ENCODE measurements at places on chromosomes 16 and 17.

DNA sequence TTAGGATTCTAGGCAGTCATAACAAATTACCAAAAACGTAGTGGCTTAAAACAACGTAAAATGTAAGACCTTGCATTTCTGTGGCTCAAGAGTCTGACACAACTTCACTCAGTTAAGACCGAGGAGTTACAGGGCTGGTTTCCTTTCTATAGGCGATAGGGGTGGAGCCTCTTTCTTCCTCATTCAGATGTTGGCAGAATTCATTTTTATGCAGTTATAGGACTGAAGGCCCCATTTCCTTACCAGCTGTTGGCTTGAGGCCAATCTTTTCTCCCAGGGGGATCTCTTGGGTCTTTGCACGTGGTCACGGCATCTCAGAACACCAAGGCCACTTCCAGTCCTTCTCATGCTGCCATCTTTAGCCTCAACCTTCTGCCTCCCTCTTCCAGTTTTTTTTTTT lies 145.2 kb downstream of the KCNJ2 start:
- no peak for DNase-seq

DNA sequence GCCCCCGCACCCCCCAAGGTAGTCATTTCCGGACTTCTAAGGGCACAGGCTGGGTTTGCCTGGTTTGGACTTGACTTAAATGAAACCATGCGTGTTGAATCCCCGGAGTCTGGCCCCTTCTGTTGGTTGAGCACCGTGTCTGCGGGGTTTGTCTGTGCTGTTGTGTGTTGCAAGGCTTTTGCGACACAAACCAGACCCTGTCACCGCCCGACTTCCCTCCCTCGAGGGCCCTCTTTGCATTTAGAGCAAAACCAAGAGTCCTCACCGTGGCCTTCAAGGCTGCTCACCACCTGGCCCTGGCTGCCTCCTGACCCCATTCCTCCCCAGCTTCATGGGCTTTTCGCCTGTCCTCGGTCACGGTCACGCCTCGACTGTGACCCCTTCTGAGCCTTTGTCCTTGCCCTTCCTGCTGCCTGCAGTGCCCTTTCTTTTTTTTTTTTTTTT lies 7.4 kb downstream of the CRISPLD2 start:
- no peak for DNase-seq

DNA sequence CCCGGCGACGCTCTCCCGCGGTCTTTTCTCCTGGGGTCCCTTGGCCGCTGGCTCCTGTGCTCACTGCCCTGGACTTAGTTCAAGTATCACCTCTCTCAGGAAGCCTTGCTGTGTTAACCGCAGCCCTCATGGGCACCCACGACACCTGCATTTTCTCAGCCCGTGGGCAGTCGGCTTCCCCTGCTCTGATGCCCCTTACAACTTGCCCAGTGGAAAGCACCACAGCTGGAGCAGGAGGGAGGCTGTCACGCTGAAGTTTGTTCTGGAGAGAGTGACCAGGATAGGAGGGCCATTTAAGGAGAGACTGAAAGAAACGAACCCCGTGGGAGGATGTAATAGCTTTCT lies 395 bp downstream of the STXBP4 start:
- no peak for DNase-seq

DNA sequence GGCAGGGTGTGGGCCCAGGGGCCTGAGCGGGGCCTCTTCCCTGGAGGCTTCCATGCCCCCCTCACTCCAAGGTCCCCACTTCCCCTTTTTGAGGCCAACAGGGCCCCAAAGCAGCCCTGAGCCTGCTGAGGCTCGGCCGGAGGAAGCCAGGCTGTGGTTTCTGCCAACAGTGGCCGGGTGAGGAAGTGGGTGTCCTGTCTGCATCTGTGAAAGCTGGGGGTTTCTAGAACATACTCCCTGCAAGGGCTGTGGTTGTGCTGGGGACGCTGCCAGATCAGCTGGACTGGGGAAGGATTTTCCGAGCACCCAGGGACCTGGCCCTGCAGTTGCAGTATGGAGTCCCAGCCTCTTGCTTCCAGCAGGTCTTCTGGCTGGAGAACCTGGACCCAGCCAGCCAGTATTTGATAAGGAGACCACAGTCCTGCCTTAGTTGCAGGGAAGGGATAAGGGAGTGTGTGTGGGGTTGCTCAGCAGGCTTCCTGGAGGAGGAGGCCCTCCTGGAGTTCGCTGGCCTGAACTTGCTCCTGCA lies 15.7 kb downstream of the ADCY7 start:
- DNase-seq: peak; percentile 55

DNA sequence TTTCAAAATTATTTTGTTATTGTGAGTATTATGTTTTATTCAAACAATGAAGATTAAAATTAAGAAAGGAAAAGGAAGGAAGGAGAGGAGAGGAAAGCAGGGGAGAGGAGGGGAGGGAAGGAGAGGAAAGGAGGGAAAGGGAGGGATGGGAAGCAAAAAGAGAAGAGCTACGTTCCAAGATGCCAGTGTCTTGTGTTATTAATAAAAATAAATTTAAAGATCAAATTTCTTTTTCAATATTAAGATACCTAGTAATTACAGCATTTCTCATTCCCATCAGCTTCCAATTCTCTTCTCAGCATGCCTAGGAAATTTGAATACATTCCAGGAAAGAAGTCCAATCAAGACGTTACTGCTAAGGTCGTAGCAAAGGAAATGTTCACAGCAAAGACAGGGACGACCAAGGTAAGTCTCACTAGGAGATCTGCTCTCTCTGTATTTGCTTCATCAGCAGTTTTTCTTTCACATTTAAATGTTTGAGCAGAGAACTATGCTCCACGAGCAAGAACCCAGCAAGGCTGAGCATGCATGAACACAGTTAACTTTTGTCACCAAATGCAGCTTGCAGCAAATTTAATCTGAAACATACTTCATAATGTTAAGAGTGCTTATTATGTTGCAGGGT lies 63.3 kb upstream of the HLF start:
- DNase-seq: no peak

DNA sequence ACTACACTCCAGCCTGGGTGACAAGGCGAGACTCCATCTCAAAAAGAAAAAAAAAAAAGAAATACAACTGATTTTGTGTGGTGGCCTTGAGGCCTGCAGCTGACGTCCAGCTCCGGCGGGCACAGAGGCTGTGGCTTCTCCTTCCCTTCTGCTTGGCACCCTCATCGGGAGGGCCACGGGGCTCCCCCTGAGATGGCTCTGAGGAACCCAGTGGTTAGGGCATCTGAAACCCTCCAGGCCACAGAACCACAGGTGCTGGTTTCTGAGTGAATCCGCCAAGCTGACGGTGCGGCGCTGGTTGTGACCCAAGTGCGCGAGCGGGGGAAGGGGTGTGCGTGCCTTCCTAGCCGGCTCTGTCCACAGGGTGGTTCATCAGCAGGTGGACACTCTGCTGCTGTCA lies 63.4 kb downstream of the LMF1 start:
- no peak for DNase-seq

- no peak for DNase-seq
Measured at GRCh38 chr16:838741-839140, 38.2 kb upstream of the GNG13 start.

- no peak for DNase-seq
Measured at GRCh38 chr17:9434642-9435057, 141.0 kb downstream of the STX8 start.

GRCh38 chr16:83958137-83958845 lies 5.3 kb downstream of the OSGIN1 start:
- no peak for DNase-seq

GRCh38 chr16:10097271-10097670 lies 85.0 kb downstream of the GRIN2A start:
- DNase-seq: no peak

GRCh38 chr17:48596735-48597527 lies 3.4 kb upstream of the HOXB5 start:
- no peak for DNase-seq

DNA sequence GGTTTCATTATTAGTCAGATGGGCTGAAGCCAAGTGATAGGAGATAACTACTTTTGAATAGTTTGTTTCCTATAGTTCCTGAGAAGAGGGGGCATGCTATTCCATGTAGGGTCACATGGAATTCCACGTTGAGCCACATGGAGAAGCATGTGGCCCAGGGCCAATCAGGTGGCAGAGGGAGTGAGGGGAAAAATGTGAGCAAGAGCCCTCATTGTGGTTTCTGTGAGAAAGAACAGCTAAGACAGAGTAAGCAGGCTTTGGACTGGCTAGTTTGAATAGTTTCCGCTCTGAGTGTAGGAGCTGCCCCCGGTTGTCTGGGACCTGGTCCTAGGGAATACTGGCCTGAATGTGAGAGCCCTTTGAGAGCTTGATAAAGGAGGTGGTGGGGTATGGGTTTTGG lies 69.9 kb upstream of the CNTNAP4 start:
- DNase-seq: no peak

DNA sequence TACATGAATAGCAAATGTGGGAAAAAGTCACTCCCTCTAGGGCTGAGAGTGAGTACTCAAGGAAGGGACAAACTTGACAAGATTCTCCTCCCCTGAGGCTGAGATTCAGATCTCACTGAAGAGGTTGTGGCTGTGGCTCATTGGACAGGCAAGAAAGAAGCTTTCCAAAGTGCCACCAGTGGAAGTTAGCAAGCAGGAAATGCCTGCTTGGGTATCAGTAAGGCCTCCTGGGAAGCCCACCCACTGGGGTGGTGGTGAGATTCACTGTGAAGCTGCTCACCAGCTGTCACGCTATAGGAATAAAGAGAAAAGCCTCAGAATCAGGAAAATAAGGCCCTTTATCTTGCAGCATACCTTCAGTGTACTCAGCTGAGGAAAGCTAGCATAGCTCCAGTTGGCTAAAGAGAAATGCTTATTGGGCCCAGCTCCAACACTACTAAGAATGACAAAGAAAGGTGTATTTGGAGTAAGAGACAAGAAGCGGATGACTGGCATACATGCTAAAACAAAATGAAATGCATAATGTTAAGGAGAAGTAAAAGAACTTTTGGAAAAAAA lies 274.4 kb upstream of the TOM1L1 start:
- DNase-seq: no peak

- DNase-seq: no peak
Measured at GRCh38 chr16:22034503-22034902, 26.6 kb downstream of the MOSMO start.

DNA sequence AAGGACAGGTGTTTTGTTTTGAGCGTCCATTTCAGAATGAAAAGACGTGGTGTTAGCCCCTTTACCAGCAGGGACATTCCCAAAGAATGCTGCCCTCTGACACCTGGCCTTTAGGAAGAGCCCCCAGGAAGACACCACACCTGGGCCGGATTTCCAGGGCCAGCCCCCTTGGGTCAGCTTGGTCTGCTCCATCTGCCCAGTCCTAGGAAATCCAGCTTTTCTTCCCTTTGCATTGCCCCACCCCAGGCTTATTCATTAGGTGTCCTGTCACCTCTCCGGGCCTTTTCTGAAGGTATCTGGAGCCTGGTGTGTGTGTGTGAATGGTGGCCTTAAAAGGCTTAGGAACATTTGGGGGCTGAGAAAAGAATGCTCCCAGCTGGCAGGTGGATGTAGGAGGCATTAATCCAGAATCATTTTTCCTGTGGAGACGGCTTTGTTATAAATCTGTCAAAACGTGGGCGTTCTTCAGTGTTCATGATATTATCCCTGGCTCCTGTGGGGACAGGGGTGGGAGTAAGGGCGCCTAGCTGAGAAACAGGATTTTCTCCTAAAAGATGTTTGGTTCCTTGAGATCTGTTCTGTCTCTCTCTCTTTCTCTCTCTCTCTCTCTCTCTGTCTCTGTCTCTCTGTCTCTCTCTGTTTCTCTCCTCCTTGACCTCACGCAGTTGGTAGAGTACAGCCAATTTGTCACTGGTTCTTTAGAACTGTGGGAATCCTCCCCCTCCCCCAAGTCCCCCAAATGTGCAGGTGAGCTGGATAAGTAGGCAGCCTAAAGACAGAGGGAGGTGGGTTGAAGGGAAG lies 84.0 kb downstream of the NTN1 start:
- no peak for DNase-seq

- DNase-seq: no peak
Measured at GRCh38 chr16:75456971-75457370, 7.5 kb downstream of the TMEM170A start.

- no peak for DNase-seq
Measured at GRCh38 chr17:57713140-57713539, 32.0 kb downstream of the CCDC182 start.

DNA sequence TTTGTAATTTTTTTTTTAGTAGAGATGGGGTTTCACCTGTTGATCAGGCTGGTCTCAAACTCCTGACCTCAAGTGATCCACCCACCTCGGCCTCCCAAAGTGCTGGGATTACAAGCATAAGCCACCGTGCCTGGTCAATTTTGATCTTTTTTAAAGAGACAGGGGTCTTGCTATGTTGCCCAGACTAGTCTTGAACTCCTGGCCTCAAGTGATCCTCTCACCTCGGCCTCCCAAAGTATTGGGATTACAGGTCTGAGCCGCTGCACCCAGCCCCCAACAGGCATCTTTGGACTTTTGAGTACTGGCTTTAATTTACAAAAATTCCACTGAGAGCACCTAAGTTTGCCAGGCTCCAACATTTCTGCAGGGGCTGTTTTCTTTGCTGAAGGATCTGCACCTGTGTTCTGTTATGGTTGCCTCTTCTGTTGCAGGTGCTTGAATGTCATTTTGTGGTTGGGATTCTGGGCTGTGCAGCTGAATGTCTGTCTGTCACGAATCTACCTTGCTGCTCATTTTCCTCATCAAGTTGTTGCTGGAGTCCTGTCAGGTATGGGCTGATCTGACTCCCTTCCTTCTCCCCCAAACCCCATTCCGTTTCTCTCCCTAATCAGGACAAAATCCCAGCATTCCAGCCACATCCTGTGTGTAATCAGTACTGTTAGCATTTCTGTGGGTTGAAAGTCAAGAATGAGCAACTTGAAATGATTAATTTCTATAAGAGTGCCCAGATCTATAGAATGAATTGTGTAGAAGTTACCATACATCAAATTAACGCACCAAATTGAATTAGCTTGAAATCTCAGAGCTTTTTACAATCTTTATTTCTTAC lies 8.5 kb downstream of the G6PC1 start:
- no peak for DNase-seq

DNA sequence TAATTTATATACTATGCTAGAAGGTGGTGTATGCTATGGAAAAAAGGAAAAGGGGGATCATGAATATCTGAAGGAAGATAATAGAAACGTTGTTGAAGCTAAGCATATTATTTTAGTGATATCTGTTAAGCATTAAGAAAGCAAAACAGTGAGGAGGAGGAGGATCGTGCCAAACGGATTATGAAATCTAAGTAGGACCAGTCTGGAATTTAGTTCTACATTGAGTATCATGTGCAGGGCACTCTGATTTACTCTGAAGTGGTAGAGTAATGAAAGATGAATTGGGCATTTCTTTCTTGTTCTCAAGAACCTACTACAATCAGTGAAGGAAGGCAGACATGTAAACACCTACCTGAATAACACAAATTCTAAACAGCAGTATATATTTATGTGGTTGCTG lies 195.3 kb downstream of the CYB561 start:
- no peak for DNase-seq

DNA sequence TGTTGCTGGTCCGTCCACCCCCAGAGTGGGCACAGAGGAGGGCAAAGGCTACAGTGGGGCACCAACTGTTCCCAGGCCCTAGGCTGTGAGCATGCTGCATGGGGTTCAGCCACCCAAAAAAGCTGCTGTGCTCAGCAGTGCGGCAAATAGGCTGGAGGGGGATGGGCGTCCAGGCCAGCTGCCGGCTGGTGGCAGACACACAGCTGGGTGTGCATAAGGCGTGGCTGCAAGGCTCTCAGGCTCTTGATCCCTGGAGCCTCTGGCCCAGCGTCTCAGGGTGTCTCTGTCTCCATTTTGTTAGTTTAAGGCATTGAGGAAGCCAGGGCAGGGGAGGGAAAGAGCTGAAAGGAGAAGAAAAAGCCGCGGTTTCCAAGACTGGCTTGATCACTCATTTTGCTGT lies 8.8 kb downstream of the RPL19 start:
- DNase-seq: no peak
